ENCODE measurements at places on chromosomes 7 and 10. TPM values are rescaled to one million over a fixed set of nuclear protein-coding genes. Genes with fewer than 3 reads are reported as not detected.

Gene COL13A1
- total RNA-seq: 13.6 TPM

Gene OLAH
- total RNA-seq: 1.1 TPM

Gene FLNC
- total RNA-seq: 245 TPM

Gene TMEM209
- total RNA-seq: 13.7 TPM

Gene ERVW-1
- not detected for total RNA-seq

Gene CEP55
- 0.55 TPM for total RNA-seq

Gene CEP41
- 6.2 TPM for total RNA-seq

Gene GHRHR
- 1.3 TPM for total RNA-seq

Gene CYP2W1
- total RNA-seq: not detected

Gene LIPN
- total RNA-seq: not detected

Gene AS3MT
- total RNA-seq: 3.1 TPM

Gene GIMAP6
- total RNA-seq: 31.7 TPM

Gene ASZ1
- total RNA-seq: not detected

Gene LRGUK
- 1.2 TPM for total RNA-seq

Gene MYL10
- not detected for total RNA-seq

Gene NXPH1
- not detected for total RNA-seq

Gene STEAP1B
- 5.1 TPM for total RNA-seq

Gene TMEM178B
- total RNA-seq: 0.26 TPM

Gene FKBP6
- not detected for total RNA-seq

Gene CLCN1
- total RNA-seq: not detected

Gene TAS2R39
- not detected for total RNA-seq

Gene ESYT2
- 146 TPM for total RNA-seq

Gene GSTO1
- total RNA-seq: 84.1 TPM

Gene CASD1
- total RNA-seq: 17.1 TPM

Gene MTERF1
- 10.9 TPM for total RNA-seq

Gene AKR1C4
- total RNA-seq: not detected

Data from aorta (tissue), 5 donors.